SK-N-SH (cell line): ENCODE measurements at places on chromosomes 7 and 10. TPM values are rescaled to one million over a fixed set of nuclear protein-coding genes. Genes with fewer than 3 reads are reported as not detected.

Gene JAKMIP3
- polyA plus RNA-seq = 0.02 TPM in 2 replicates

Gene LBX1
- polyA plus RNA-seq = not detected in 2 replicates

Gene LIPM
- polyA plus RNA-seq = not detected in 2 replicates

DNA sequence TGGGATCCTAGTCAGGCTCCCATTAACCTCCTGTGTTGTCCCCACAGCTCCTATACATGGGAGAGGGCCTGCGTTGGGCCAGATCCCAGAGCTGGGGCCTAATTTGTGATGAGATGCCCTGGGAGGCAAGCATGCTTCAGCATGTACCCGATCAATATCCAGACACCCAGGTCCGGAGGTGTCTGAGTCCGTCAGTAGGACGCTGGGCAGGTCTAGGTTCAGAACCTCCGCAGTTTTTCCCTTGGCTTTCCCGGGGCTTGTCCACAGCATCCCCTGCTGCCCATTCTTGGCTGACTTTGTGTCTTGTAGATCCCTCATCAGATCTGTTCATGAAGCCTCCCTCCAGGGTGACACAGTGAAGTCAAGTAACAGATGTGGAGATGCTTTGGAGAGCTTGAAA, 32.7 kb upstream of the RBAK start:
- DNase-seq = no peak
- H3K36me3 ChIP-seq = peaks cover 31% of the 10 kb centered on the region
- no peaks in the 10 kb centered on the region for H3K4me1 ChIP-seq
- H3K27ac ChIP-seq = no peak overlapping the region
- no peaks in the 10 kb centered on the region for H3K27me3 ChIP-seq

GRCh38 chr7:77415476-77415822, 700 bp downstream of the GSAP start:
- peaks cover 12% of the 10 kb centered on the region for H3K4me1 ChIP-seq
- no peak for DNase-seq
- H3K27ac ChIP-seq = no peak overlapping the region
- no peaks in the 10 kb centered on the region for H3K36me3 ChIP-seq
- H3K4me3 ChIP-seq = peak overlapping the region; percentile 79

DNA sequence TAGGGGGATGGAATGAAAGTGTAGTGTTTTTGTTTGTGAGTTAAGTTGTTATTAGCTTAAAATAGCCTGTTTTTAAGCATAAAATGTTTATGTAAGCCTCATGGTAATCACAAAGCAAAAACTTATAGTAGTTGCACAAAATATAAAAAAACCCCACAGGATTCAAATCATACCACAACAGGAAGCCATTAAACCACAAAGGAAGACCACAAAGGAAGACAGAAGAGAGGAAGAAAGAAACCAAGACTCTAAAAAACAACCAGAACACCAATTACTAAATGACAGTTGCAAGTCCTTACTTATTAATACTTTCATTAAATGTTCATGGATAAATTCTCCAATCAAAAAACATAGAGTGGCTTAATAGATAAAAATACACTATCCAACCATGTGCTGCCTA, 63.6 kb downstream of the ANKRD7 start:
- no peaks in the 10 kb centered on the region for H3K27me3 ChIP-seq
- no peaks in the 10 kb centered on the region for H3K36me3 ChIP-seq
- DNase-seq = no peak
- no peak overlapping the region for H3K4me3 ChIP-seq
- no peak overlapping the region for H3K27ac ChIP-seq

- H3K27me3 ChIP-seq = no peaks in the 10 kb centered on the region
- H3K27ac ChIP-seq = no peak overlapping the region
- H3K36me3 ChIP-seq = no peaks in the 10 kb centered on the region
- H3K4me3 ChIP-seq = no peak overlapping the region
Measured at GRCh38 chr7:50696810-50697582, 85.7 kb downstream of the GRB10 start.

GRCh38 chr7:85343484-85343883, 156.6 kb upstream of the SEMA3D start:
- no peak overlapping the region for H3K27ac ChIP-seq
- no peak for DNase-seq
- no peak overlapping the region for H3K4me3 ChIP-seq
- no peaks in the 10 kb centered on the region for H3K27me3 ChIP-seq

GRCh38 chr7:72316148-72316547, 96.0 kb downstream of the CALN1 start:
- no peaks in the 10 kb centered on the region for H3K36me3 ChIP-seq
- H3K27me3 ChIP-seq = peaks cover 12% of the 10 kb centered on the region; the same call in 1 of the 2 replicates
- no peak overlapping the region for H3K27ac ChIP-seq
- H3K4me1 ChIP-seq = no peaks in the 10 kb centered on the region

GRCh38 chr10:86266446-86267242, 100.0 kb downstream of the GRID1 start:
- H3K4me1 ChIP-seq = no peaks in the 10 kb centered on the region
- no peaks in the 10 kb centered on the region for H3K36me3 ChIP-seq
- H3K27ac ChIP-seq = no peak overlapping the region
- no peak overlapping the region for H3K4me3 ChIP-seq
- H3K27me3 ChIP-seq = no peaks in the 10 kb centered on the region

DNA sequence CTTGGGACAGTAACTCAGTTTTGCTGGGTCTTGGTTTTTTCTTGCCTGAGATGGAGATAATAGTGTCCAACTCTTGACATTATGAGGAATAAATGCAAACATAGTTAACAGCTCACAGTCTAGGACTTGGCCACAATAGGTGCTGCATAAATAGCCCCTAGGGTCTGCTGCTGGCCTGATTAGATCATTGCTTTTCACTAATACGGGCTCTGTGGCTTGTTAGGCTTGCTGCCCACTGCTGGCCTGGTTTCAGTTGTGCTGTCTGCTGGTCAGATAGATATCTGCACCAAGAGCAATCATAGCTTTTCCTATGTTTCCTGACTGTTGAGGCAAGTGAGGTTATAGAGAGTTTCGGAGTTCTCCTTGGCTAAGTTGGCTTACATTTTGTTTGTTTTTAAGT, 246.1 kb downstream of the DNAJB9 start:
- H3K4me3 ChIP-seq = no peak overlapping the region
- H3K4me1 ChIP-seq = no peaks in the 10 kb centered on the region
- no peaks in the 10 kb centered on the region for H3K27me3 ChIP-seq
- H3K27ac ChIP-seq = no peak overlapping the region
- H3K36me3 ChIP-seq = no peaks in the 10 kb centered on the region

GRCh38 chr7:42588876-42589275, 323.0 kb downstream of the C7orf25 start:
- no peak for DNase-seq
- no peaks in the 10 kb centered on the region for H3K27me3 ChIP-seq
- no peak overlapping the region for H3K27ac ChIP-seq
- H3K36me3 ChIP-seq = no peaks in the 10 kb centered on the region

GRCh38 chr10:21732067-21732772, 198.2 kb downstream of the MLLT10 start:
- DNase-seq = peak; percentile 81
- H3K27ac ChIP-seq = no peak overlapping the region
- H3K36me3 ChIP-seq = peaks cover 54% of the 10 kb centered on the region

- no peak overlapping the region for H3K27ac ChIP-seq
- H3K36me3 ChIP-seq = no peaks in the 10 kb centered on the region
- H3K4me3 ChIP-seq = no peak overlapping the region
- no peak for DNase-seq
- H3K4me1 ChIP-seq = peaks cover 6% of the 10 kb centered on the region; the same call in 1 of the 2 replicates
Measured at GRCh38 chr7:460374-461116, 59.1 kb downstream of the PDGFA start.

GRCh38 chr7:30778255-30779025, 7.2 kb downstream of the MINDY4 start:
- DNase-seq = no peak
- no peaks in the 10 kb centered on the region for H3K27me3 ChIP-seq
- H3K4me3 ChIP-seq = no peak overlapping the region

GRCh38 chr10:11616021-11616420, 4.6 kb upstream of the USP6NL start:
- H3K4me3 ChIP-seq = no peak overlapping the region
- no peaks in the 10 kb centered on the region for H3K27me3 ChIP-seq
- DNase-seq = no peak
- peaks cover 11% of the 10 kb centered on the region; the same call in 1 of the 2 replicates for H3K4me1 ChIP-seq

GRCh38 chr7:139043823-139044812, 8.3 kb upstream of the ZC3HAV1L start:
- no peak overlapping the region for H3K4me3 ChIP-seq
- no peak for DNase-seq
- no peaks in the 10 kb centered on the region for H3K4me1 ChIP-seq
- H3K27ac ChIP-seq = no peak overlapping the region
